Fibroblast of upper back skin (primary cell): ENCODE measurements at places on chromosomes 3 and 15.

GRCh38 chr15:24856397-24857390 is 98.1 kb upstream of the SNRPN start:
- DNase-seq: peak; percentile 61

DNA sequence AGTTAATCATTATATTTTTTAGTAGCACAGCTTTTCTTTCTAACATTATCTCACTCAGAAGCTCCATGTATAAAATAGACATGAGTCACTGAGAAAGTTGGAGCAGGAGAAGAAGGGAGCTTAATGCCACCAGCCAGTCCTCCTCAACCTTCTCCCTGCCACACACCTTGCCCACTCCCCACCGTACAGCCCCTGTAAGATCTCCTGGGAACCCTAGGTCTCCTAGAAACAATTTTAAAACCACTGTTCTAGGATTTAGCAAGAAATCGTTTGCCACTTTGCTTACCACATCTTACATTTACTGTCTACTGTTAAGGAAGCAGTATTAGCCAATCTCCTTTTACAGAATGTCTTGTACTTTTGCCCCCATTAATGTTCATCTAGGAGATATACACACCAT is 170.1 kb upstream of the SNTN start:
- no peak for DNase-seq

DNA sequence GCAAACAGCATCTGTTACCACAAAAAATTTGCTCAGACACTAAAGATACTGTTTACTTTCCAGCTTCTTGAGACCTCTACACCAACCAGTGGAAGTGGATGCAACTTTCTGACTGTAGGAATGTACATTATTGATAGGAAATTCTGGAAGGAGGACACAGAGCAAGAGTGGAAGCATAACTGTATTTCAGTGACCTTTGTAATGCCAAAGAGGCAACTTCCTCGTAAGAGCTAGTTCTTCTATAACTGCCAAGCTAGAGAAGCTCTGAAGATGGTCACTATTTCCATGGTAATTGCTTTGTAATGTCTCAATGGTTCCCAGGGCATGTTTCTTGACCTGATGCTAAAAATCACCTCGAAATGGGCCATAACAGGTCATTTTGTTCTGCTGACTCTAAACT is 96.3 kb upstream of the SLC2A2 start:
- no peak for DNase-seq

DNA sequence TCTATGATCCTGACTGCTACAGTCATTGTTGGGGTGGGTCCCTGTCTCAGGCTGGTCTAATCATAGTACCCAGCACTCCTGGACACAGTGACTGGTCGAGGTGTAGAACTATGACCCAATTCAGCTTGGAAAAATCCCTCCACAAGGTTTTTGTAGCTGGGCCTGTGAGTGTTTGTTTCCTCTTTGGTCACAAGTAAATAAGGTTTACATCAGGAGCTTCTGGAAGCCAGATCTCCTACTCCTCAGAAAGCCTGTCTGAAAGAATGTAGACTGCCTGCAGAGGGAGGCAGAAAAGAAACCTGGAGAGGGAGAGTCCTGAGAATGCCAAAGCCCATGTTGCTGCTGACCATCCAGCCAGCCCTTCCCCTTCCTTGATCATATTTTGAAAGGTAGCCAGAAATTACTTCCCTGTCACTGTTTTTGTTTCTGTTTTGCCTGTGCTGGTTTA is 123.2 kb downstream of the RAP2B start:
- DNase-seq: peak; percentile 45

DNA sequence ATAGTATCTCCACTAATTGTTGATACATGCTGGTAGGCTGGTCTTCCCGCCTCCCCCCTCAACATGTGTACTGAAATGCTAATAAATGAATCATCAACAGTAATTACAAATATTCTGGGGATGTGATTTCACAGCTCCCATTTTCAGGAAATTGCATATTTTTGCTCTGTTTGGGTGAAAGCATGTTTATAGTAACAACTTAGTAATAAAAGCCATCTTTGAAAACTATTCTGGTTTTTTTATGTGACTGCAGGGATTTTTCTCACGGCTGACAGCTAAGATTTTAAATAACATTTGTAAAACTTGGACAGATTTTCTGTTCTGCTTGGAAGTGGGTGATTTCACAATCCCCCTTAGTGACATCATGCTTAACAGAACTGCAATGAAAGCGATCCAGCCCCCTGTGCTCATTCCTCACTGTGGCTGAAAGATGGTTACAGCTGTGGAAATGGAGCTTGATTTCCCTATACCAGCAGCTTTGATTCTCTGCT is 25.6 kb upstream of the FAM174B start:
- peak; percentile 93 for DNase-seq

DNA sequence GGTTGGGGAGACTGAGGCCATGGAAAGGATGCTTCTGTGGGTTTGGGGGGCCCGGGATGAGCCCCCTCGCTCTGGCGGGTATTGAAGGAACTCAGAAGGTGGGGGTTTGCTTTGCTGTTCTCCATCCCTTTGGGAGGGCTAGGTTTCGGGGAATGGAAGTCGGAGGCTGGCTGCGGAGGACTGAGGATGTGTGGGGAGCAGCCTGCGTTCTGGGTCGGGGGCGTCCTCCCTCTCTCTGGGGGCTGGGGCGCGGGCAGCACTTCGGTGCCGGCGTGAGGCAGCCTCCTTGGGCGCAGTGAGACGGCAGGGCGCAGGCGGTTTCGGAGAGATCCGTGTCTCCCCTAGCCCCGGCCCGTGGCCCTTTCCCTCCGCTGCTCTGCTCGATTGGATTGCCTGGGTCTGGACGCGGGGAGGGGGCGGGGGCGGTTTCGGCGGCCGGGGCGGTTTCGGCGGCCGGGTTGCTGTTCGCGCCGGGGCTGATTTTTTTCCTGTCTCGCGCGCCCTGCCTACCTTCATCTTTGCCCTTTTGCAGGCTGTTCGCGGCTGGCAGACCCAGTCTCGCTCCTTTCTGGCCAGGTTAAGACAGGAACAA is 1.4 kb downstream of the PTPRG start:
- DNase-seq: peak; percentile 43

DNA sequence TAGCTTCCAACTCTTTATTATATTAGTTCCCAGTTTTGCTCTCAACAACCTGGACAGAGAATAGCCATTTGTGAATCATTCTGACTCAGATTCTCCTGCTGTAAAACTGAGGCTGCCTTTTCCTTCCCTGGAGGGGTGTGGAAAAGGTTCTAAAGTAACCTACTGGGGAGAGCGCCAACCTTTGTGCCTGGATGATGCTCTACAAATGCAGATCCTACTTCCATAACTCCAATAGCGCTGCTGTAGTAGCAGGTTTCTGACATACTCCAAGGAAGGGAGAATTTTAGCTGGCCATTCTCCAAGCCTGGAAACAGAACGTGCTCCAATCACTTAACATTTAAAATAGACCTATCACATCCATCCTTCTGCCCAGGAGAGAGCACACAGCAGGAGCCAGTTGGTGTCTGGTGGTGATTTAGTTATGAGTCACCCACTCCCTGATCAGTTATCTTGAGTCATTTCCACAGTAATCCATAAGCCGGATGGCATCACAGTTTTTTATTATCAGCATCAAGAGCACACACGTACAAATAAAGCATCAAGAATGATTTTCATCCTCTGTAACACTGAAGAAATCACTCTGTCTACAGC is 38.3 kb downstream of the MYH15 start:
- peak; percentile 94 for DNase-seq

GRCh38 chr3:178260887-178261565 is 275.2 kb upstream of the KCNMB2 start:
- DNase-seq: no peak

DNA sequence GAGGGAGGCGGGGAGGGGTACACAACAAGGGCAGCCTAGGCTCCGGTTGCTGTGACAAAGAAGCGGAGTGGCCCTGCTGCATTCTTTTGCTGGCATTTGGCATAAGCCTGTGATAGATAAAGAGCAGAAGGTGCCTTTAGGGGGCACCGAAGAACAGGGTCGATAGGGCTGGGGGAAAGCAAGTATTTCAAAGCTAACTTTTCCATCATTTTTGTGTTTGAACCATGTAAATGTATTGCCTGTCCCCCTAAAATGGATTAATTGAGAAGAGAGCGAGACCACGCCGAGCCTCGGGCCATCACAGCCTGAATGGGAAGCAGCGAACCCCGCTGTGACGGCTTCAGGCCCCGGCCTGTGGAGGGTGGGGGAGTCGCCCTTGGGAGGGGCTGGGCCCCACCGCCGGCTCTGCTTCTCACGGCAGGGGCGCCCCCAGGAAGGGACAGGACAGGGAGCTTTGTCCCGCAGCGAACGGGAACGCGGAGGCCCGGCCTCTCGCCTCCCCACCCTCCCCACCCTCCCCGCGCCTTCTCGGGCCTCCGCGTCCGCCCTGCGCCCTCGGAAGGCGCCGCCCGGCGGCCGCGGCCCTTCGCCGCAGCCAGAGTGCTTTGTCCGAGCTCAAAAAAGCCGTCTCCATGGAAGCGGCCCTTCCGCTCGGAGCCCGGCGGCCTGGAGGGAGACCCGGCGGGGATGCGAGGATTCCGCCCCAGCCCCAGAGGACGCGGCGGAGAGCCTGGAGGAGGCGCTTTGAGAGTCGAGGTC is 32.4 kb upstream of the ALDH1L1 start:
- peak; percentile 32 for DNase-seq

DNA sequence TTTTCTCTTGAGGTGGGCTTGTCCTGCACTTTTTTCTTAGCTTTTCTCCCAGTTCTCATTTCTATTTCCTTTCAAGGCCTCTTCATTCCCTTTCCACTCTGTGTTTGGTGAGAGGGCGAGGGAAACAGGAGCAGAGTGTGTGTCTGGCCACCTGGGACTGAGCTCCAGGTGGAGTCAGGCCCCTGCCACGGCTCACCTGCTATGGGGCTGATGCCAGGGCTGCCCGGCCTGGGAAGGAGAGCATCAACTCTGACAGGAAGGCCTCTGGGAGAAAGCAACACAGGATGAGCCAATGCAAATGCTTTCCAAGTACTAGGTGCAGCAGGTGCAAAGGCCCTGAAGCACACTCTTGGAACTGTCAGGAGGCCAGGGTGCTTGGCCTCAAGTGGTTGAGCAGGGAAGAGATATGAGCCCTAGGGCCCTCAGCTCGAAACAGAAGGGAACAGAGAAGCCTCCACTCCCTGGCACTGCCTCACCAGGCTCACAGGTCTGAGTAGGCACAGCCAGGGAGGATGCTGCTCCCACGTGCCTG is 27.3 kb upstream of the DUSP7 start:
- DNase-seq: no peak

DNA sequence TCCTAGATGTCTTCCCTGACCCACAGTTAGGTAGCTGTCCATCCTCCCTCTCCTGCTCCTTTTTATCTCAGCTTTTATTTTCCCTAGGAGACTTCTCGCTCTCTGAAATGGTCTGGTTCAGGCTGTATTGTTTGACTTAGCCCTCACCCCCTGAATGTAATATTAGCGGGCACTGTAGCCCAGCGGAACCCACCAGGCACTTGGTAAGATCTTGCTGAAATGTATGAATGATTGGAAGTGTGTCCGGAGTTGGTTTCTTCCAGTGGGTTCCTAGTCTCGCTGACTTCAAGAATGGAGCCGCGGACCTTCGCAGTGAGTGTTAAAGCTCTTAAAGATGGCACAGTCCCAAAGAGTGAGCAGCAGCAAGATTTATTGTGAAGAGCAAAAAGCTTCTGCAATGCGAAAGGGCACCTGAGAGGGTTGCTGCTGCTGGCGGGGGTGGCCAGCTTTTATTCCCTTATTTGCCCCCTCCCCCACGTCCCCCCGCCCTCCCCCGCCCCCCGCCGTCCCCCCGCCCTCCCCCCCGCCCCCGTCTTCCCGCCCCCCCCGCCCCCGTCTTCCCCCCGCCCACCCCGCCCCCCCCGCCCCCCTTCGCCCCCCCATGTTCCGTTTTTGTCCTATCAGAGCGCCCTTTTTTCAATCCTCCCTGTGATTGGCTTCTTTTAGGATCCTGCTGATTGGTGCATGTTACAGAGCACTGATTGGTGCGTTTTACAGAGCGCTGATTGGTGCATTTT is 694 bp upstream of the EEFSEC start:
- DNase-seq: peak; percentile 61

GRCh38 chr15:28107111-28107903 is 8.2 kb upstream of the OCA2 start:
- no peak for DNase-seq

DNA sequence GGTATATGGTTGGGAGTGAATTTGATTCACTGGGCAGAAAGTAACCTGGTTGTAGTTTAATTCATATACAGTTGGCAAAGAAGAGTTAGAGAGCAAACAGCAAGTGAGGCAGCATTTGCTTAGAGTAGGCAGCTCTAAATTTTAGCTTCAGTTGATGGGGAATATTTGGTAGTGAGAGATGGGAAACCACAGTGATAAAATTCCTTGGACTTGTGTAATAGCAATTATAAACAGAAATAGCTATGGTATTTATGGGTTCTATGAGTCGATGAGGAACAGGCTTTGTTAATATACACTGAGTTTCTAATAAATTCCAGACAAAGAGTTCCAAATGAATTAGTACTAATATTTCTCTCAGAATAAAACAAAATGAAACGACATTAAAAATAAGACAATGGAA is 894.0 kb downstream of the ROBO2 start:
- peak; percentile 20 for DNase-seq

DNA sequence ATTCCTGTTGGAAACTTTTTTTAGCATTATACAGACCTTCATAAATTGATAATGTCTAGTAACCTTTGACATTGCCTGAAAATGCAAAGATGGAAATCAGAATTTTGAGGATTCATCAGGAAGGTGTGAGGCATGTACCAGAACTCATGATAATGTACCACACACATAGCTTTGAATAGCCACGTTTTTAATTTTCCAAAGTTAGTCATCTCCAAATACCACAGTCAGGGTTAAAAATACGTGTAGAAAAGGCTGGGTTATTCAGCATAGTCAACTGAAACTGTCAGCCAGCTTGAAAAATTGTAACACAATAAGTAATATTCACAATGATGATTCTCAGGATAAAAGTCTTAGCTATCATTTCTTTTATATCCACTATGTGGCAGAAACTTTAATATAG is 102.0 kb upstream of the THRB start:
- no peak for DNase-seq

- no peak for DNase-seq
Observed at GRCh38 chr15:74239051-74239705, 3.1 kb downstream of the CCDC33 start.

GRCh38 chr15:41780727-41781126 is 6.4 kb downstream of the MAPKBP1 start:
- DNase-seq: no peak

DNA sequence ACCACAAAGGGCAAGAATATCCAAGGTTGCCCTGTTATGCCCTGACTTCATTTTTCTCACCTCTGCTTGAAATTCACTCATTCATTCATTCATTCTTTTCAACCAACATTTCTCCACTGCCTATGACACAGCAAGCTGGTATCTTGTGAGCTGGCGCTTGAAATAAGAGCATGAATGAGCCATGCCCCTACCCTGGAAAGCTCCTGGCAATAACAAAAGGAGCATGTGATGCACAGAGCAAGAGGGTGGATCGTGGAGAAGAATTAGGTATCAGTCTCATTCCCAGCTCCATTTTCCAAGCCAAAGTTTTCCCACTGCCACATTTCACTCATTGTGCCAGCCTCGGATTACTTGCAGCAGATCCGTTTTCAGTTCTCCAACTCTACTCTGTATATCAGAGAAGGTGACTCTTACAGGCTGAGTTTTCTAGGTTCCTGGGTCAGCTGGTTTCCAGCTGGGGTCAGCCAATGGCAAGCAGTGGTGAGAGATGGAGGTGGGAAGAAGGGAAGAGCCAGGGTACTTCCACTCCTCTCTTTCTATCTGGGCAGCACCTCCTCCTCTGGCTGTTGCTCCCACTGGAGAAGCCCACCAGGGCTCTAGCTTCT is 144.8 kb downstream of the SUCLG2 start:
- DNase-seq: no peak

GRCh38 chr3:122890720-122891220 is 95.9 kb downstream of the SLC49A4 start:
- DNase-seq: no peak

GRCh38 chr3:187912007-187912406 is 166.7 kb upstream of the BCL6 start:
- DNase-seq: no peak
